ENCODE measurements at places on chromosomes 1 and 21.

DNA sequence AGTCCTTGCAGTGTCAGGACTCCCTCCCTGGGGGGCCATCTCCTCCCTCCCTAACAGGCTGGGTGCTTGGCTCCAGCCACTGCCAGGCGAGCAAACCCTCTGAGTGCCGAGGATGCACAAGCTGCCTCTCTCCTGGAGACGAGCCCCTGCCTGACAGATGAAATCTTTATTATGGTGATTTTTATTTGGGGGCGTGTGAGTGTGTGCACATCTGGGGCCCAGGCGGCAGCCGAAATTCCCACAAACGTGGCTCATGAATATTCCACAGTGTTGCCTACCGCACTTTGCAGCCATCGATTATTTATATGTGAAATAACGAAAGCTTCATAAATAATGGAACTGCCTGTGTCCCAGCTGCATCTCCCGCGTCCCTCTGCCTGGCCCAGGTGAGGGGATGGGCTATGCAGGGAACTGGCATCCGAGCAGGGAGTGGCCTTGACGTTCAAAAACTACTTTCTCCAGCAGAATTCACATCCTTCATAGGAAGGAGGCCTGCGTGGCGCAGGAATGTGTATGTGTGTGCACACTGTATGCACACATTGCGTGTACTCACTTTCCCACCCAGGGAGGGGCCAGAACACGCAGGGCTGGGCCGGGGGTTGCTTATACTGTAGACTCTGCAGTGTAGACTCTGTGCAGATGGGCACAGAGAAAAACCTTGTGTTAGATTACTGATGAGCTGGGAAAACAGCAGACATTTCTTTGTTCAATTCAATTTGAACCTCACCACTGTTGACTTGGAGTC, 73.1 kb downstream of the UBIAD1 start:
- no peak for DNase-seq

- DNase-seq: no peak
Observed at GRCh38 chr1:169527451-169528214, 41.9 kb upstream of the SLC19A2 start.

GRCh38 chr1:81804312-81804711, 3.6 kb downstream of the ADGRL2 start:
- no peak for DNase-seq

DNA sequence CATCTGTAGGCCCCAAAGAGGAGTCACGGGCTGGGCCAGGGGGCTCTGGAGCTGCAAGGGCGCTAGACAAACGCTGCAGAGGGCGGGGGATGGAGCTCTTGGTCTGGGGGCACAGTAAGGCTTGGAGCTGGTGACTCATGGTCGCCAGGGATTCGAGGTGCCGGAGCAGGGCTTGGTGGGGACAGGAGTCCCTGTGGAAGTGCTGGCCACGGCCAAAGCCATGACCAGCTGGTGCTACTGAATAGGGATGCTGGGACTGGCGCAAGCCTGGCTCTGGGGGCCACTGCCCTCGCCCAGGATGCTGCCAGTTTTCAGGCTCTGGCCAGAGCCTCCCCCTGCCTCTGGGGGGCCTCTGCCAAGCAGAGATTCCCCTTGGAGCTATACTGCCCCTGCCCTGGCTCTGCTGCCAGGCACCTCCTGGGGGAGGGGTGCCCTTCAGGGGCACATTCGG, 25.2 kb downstream of the SPOCD1 start:
- no peak for DNase-seq

GRCh38 chr1:223248770-223249140, 105.7 kb upstream of the TLR5 start:
- DNase-seq: no peak

DNA sequence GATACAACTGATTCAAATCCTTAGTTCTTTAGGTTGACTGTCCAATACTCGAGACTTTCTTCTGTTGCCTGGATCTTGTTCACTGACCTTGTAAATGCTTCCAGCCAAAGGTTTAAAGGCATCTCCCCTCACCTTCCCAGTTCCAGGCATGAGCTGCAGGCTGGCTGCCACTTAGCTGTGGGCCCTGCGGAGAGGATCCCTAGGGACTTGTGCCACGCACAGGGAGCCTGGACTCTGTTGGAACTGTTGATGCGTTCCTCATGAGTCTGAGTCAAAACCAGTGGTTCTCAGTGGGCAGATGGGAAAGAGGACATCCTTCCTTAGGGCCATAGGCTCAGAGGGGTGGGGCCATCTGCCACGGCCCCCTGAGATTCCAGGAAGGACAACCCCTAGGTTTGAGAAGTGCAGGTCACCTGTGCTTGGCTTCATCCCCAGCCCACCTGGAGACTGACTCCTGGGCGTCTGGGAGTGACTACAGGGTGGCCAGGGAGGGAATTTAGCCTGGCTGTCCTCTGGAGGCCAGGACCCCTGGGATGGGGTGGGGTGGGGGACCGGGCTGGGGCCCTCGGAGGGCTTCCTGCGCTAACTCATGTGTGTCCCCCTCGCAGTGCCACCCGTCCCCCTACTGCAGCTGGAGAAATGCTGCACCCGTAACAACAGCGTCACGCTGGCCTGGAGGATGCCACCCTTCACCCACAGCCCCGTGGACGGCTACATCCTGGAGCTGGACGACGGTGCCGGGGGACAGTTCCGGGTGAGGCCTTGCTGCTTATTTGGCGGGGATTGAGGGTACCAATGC, 37.6 kb upstream of the GNPAT start:
- no peak for DNase-seq

GRCh38 chr1:14118691-14119485, 418.9 kb downstream of the PRDM2 start:
- no peak for DNase-seq

GRCh38 chr1:33039840-33040239, 3.2 kb upstream of the AK2 start:
- no peak for DNase-seq

DNA sequence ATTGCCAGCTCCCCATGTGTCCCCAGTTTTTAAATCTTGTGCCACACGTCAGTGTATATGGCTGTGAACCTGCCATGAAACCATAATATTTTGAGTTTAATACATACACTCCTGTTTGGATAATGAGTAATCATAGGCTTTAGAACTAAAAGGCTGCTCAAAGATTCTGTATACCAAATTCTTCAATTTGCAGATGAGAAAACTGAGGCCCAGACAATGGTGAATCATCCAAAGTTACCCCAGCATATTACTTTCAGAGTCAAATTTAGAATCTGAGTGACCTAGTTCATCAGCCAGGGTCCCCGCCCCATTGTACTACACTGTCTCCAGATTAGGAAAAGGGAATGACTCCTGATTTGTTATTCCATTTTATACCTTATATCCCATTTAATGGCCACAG, 224.6 kb downstream of the FGGY start:
- DNase-seq: no peak

- DNase-seq: peak; percentile 97
Observed at GRCh38 chr1:12539705-12540579, 78.1 kb downstream of the DHRS3 start.

DNA sequence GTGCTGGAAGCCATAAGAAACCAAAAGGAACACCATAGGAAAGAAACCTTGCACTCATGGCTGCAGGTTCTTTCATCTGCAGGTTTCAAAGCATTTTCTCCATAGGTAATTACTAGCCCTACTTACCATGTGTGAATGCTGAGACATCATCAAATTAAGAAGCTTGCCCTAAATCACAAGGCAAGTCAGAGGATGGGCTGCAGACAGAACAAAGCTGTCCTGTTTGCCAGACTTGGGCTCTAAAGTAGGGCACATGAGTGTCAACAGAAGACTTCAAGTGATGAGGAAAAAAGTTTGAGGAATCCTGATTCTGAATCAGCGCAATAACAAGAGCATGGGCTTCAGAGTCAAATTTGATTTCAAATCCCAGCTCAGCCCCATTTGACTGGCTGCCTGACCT, 5.8 kb upstream of the EPS15 start:
- DNase-seq: no peak

- no peak for DNase-seq
Observed at GRCh38 chr1:34670982-34671381, 83.9 kb upstream of the GJB5 start.

GRCh38 chr1:52862666-52863458, 20.3 kb downstream of the ZYG11A start:
- DNase-seq: no peak

- no peak for DNase-seq
Observed at GRCh38 chr1:172421974-172422604, 1.6 kb downstream of the C1orf105 start.

DNA sequence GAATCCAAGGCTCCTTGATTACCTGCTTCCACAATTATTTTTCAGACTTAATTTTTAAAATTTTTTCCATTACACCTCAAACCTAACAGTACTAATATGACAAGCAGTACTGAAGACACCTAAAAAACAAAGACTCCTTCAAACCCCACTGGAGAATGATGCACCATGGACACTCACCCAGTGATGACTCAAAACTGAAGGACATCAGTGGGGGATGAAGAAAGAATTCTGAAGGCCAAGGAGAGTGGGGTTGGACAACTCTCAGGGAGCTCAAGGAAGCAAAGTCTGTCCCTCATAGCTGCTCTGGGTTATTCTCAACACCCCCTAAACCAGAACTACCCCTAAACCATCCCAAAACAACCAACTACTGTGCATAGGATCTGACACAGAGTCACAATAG, 2.4 kb upstream of the ARHGAP29 start:
- no peak for DNase-seq

- DNase-seq: peak; percentile 86
Observed at GRCh38 chr1:232853994-232854797, 49.0 kb downstream of the MAP10 start.

DNA sequence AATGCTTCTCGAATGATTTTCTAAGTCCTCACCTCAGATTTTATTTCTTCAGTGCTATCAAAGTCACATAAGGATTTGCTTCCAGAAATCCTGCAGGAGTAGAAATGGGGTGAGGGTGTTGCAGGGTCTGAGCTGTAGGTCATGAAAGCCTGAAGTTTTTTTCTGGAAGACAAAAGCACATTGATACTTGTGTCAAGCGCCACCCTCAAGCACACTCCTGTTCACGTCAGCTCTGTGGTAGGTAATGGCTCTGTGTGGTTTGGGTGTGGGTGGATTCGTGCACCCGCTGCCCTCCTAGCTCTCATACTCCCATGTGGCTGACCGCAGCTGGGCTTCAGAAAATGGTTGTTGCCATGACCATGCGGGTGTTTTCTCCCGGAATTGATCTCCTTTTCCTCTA, 39.9 kb downstream of the AKNAD1 start:
- peak; percentile 96 for DNase-seq

GRCh38 chr1:203153989-203154821, 21.4 kb downstream of the MYBPH start:
- DNase-seq: no peak

DNA sequence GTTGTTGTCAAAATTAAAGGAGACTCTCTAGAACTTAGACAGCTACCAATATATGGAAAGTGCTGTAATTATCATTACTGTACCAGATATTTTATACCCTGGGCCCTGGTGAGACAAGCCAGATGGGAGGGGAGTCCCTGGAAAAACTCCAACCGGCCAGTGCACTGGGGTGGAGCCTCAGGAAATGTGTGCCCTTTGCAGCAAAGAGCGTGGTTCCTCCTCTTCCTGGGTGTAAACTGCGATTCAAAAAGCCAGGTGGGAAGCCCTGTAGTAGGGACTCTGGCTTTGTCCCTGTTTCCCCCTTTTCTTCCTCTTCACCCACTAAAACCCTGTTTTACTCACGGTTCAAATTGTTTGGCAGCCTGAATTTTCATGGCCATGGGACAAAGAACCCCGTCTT, 812.3 kb downstream of the PLA2G4A start:
- no peak for DNase-seq

DNA sequence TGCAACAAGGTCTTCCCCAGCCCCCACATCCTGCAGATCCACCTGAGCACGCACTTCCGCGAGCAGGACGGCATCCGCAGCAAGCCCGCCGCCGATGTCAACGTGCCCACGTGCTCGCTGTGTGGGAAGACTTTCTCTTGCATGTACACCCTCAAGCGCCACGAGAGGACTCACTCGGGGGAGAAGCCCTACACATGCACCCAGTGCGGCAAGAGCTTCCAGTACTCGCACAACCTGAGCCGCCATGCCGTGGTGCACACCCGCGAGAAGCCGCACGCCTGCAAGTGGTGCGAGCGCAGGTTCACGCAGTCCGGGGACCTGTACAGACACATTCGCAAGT, 3.8 kb downstream of the ZBTB18 start:
- DNase-seq: no peak

DNA sequence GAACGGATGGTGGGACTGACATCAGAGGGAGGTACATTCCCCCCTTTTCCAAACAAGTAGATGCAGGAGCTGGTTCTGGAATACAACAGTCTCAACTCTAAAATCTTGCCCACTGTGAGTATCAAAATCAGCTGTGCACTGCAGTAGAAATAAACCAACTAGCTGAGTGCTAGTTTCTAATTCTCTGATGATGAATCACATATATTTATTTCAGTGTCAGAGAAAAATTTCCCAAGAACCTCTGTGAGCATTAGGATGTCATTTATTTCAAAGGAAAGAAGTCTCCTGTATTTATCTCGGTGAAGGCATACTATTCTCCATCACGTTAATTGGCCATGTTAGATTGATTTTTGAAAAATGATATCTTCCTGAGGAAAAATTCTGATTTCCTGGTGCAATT, 67.1 kb downstream of the LHX9 start:
- DNase-seq: no peak

DNA sequence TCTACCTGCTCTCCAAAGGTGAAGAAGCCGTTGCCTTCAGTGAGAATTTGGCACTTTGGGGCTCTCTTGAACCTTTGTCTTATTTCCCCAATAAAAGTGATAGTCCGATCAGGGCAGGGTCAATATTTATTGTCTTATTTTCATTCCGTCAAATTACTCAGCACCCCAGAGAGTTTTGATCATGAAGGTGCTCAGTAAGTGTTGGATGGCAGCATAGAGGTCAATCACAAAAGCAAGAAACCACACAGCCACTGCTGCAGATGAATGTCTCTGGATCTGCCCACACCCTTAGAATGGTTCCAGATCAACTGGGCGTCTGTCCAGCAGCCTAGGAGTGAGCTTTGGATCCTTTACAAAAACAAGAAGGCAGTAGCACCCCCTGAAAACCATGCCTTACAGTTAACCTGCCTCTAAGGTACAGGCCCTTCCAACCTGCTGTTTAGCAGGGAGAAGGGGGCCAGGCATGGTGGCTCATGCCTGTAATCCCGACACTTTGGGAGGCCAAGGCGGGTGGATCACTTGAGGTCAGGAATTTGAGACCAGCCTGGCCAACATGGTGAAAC, 97.3 kb downstream of the PSMG1 start:
- DNase-seq: no peak

DNA sequence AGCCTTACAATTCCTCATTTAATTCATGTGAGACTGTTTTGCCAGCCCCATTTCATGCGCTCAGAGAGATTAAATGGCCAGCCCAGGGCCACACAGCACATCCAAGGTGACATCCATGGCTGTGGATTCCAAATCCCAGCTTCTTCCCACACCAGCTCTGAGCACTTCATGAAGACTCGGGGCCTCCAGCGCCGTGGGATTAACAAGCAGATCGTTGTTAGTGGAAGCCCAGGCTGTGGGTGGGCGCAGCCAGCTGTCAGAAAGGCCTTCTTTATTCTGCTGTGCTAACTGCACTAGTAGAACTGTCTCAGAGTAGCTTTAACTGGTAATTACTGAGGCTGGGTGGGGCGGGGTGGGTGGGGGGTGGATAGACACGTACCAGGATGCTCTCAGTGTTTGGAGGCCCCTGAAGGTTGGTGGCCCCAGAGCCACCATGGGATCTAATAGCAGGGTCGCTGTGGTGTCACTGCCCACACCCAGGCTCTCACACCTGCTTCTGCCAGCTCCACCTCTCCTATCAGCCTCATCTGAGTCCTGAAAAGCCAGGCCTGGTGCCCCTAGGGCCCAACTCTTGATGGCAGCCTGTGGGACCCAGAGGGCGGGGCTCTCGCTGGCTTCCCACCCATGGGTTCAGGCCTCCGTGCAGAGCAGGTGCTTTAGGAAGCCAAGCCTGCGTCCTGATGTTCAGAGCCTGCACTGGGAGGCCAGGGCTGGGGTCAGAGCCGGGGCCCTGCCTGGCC, 3.4 kb downstream of the BMP8A start:
- no peak for DNase-seq
